ENCODE measurements at places on chromosomes 6 and 20. TPM values are rescaled to one million over a fixed set of nuclear protein-coding genes. Genes with fewer than 3 reads are reported as not detected.

The ALDH8A1 gene
- total RNA-seq = 11.2 TPM

The CLVS2 gene
- not detected for total RNA-seq

The PPP1R14C gene
- 15.8 TPM for total RNA-seq

The ABHD16B gene
- total RNA-seq = not detected

The BTN2A1 gene
- total RNA-seq = 19.1 TPM

Measured in kidney (tissue), 22 donors.